Activated CD4-positive, alpha-beta memory T cell treated with anti-CD3 and anti-CD28 coated beads, Interleukin-2, amount 10 ng/mL, durations not matched to agents 7 days and 5 days (primary cell): ENCODE measurements at places on chromosomes 6 and 20.

GRCh38 chr6:31749301-31750036, 9.7 kb downstream of the MSH5 start:
- H3K27me3 ChIP-seq: no peaks in the 10 kb centered on the region
- no peak for DNase-seq

DNA sequence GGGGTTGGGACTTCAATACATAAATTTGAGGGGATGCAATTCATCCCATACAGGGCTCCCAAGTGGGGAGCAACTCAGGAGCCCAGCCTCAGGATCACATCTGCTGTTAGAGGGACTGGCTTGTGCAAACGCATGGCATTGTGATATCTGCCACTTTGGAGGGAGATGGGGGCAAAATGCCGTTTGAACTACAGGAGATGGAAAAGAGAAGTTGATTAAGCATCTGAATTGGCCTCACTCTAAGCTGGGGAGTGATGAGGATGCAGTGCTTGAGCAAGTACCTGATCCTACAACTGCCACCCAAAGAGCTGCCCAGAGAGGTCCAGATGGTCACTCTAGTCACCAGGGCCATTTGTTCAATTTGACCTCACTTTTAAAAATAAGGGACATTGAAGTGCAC, 2.0 kb downstream of the LY86 start:
- H3K4me1 ChIP-seq: peaks cover 55% of the 10 kb centered on the region
- DNase-seq: no peak
- H3K27ac ChIP-seq: no peak overlapping the region
- peaks cover 1% of the 10 kb centered on the region for H3K27me3 ChIP-seq
- H3K4me3 ChIP-seq: no peak overlapping the region

GRCh38 chr20:14711652-14712051, 374.2 kb upstream of the FLRT3 start:
- no peak overlapping the region for H3K4me3 ChIP-seq
- no peak for DNase-seq
- no peaks in the 10 kb centered on the region for H3K4me1 ChIP-seq
- H3K27me3 ChIP-seq: no peaks in the 10 kb centered on the region
- H3K36me3 ChIP-seq: no peaks in the 10 kb centered on the region

GRCh38 chr6:3518356-3519190, 61.7 kb upstream of the SLC22A23 start:
- H3K27me3 ChIP-seq: peaks cover 6% of the 10 kb centered on the region
- H3K4me1 ChIP-seq: no peaks in the 10 kb centered on the region
- no peak overlapping the region for H3K4me3 ChIP-seq

DNA sequence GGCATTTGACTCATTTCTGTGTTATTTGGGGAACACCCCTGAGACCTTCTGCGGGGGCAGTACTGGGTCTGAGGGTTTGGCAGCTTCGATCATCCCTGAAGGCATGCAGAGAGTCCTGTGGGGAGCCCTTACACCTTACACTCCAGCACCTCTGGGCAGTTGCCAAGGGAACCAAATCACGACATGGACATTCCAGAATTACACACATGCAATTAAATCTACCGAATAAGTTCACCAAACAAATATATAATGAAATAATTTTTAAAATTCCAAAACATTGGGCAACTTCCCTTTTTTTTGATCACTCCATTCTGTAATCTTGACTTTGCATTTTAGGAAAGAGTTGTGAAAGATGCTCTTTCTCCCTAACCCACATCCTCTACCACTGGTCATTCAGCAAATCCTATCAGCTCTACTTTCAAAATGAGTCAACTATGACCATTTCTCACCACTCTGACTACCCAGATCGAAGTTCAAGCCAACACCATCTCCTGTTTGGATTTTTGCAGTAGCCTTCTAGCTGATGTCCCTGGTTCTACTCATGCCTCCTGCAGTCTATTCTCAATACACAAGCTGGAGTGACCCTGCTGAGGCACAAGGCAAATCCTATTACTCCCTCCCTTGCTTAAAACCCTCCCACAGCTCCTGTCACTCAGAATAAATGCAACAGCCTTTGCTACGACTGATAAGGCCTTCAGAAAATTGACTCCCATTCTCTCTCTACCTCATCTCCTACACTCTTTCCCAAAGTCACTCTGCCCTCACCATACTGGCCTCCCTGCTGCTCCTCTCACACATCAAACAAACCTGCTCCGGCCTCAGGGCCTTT, 533.3 kb downstream of the HACE1 start:
- H3K27me3 ChIP-seq: no peaks in the 10 kb centered on the region
- H3K4me1 ChIP-seq: no peaks in the 10 kb centered on the region
- H3K4me3 ChIP-seq: no peak overlapping the region
- no peak overlapping the region for H3K27ac ChIP-seq

DNA sequence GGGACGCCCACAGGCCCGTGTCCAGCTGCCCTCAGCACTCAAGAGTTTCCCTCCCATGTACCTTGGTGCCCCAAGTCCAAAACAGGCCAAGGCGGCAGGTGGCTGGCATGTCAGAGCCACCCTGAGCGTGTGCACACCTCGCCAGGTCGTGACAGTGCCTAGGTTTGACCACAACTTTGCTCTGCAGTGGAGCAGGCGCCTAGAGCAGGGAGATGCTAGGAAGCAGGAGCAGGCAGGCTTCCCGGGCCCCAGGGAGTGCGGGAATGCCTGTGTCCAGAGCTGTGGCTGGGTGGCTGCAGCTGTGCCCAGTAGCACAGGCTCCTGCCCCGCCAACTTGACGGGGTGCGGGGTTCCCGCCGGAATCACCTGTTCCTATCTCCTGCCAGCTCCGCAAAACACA, 380.8 kb upstream of the IMPG1 start:
- no peaks in the 10 kb centered on the region for H3K36me3 ChIP-seq
- H3K27ac ChIP-seq: no peak overlapping the region
- no peaks in the 10 kb centered on the region for H3K4me1 ChIP-seq
- H3K4me3 ChIP-seq: no peak overlapping the region

DNA sequence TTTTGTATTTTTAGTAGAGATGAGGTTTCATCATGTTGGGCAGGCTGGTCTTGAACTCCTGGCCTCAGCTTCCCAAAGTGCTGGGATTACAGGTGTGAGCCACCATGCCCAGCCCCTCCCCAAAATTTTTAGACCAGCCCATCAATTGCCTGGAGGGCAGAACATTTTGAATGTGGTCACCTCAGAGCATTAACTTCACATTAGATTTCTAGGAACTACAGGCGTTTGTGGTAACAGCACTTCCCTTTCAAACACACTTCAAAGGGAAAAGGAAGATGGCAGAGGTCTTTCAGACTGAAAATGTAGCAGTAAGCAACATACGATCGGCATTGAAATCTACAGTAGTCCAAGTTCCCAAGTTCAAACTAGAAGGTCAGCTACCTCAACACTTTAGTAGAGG, 12.3 kb upstream of the SLA2 start:
- H3K27ac ChIP-seq: peak overlapping the region; percentile 81
- peak overlapping the region; percentile 43 for H3K4me3 ChIP-seq
- peak; percentile 44 for DNase-seq

GRCh38 chr6:7106752-7107577, 796 bp upstream of the RREB1 start:
- H3K27ac ChIP-seq: peak overlapping the region; percentile 77
- DNase-seq: peak; percentile 67
- peaks cover 8% of the 10 kb centered on the region for H3K36me3 ChIP-seq
- H3K4me1 ChIP-seq: peaks cover 33% of the 10 kb centered on the region
